Right atrium auricular region (tissue), 2 donors: ENCODE measurements at places on chromosomes 1 and 21.
A peak's percentile ranks its signal among the peaks of the same experiment; 100 is the strongest.

- no peak for DNase-seq
These were observed 11.7 kb downstream of the LAMC2 start for GRCh38 chr1:183197762-183198161.

GRCh38 chr1:30721812-30722537, 1.4 kb downstream of the MATN1 start:
- no peak for DNase-seq

GRCh38 chr1:65372557-65372956, 47.9 kb upstream of the LEPR start:
- no peak for DNase-seq

- DNase-seq = no peak
These were observed 30.2 kb downstream of the LPAR3 start for GRCh38 chr1:84862810-84863251.

GRCh38 chr21:28871388-28872010, 121.2 kb downstream of the LTN1 start:
- DNase-seq = no peak

DNA sequence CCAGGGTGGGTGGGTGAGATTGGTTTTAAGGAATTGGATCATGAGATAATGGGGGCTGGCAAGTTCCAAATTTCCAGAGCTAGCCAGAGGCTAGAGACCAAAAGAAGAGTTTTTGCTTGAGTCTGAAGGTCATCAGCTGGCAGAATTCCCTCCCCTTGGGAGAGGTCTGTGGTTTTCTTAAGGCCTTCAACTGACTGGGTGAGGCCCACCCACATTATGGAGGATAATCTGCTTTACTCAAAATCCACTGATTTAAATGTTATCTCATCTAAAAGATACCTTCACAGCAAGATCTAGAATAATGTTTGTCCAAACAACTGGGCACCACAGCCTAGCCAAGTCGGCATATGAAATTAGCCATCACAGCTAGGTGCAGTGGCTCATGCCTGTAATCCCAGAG, 156.4 kb downstream of the URB2 start:
- DNase-seq = no peak

DNA sequence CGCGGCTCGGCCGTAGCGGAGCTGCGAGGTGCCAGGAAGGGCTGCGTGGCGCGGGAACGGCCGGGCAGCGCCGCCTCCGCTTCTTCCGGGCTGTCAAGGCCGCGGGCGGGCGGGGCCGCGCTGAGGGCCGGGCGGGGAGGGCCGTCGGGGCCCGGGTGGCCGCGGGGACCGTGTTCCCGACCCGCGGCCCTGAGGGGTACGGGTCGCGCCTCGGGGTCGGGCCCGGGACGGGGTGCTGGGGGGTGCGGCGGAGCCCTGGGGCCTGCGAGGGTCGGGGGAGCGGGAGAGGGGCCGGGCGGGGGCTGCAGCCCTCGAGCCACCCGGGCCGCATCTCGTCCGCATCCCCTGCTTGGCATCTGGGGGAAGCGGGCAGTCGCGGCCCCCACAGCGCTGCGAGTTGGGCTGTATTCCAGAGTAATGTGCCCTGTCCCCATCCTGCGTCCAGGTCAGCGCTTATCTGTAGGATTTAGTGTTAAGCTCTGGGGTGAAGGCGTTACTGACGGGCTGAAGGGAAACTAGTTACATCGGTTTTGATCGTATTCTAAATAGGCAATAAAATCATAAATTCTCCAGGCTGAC, 379 bp downstream of the RER1 start:
- no peak for DNase-seq

DNA sequence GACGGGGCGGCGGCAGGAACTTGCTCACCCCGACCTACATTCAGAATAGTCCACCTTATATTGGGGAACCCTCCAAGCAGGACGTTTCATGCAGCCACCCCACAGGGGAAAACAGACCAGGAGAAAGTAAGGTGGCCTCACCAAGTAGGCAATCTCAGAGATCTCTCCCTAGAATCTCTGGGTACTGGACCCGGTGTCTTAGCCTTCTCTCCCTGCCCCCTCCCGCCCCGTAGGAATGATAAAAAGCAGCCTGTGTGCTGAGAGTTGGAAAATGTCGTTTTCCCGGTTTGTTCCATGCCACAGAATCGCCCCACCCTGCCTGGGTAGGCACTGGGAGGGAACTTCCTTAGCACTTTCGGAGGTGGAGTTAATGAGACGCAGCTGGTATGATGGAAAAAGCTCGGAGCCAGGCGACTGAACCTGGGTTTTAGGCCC, 789 bp upstream of the PTPN14 start:
- peak; percentile 75 for DNase-seq

DNA sequence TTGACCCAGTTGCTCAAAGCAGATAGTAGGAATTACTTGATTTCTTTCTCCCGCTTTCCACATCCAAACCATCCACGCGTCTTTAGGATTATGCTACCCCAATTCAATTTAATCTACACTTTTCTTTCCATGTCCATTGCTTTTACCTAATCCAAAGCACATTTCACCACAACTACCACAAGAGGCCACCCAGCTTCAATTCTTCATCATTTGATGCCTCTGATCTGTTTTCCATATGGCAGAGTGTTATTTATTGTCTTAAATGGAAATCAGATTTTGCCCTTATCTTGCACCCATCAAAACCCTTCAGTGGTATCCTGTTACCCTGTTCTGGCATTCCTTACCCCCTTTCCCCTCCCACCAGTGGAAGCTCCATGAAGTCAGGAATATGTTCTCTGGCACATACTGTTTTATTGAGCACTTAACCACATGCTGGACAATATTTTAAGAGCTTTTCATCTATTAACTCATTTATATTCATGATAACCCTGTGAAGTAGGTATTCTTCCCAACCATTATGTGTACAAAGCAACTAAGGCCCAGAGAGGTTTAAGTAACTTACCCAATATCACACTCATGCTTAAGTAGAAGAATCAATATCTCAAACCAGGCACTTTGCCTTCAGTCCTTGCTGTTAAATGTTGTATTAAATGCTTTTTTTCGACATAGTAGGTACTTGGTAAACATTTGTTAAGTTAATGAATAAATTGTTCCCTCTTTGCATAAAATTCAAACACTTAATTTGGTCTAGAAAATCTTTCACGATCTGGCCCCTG, 34.6 kb downstream of the CLIC4 start:
- DNase-seq = no peak

DNA sequence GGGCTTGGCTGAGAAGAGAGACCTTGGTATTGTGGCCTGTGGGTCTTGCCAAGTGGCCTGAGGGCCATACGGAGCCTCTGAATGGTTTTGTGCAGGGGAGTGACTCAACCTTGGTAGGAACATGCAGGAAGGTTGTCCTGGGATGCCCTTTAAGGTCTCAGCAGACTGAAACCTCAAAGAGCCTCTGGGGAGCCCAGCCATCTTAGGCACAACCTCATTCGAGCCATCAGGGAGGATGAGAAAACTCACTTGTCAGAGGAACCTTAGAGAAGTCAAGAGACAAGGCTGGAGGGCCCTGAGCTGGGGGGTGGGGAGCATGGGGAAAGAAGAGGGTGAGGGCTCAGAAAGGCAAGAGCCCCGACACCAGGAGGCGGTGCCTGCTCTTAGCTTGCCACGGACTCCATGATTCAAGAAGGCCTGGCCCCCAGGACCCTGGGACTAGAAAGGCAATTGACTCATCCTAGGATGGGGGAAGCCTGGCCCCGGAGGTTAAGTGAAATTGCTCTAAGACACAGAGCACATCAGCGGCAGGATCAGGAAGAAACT, 13.0 kb downstream of the IFI6 start:
- DNase-seq = no peak

- DNase-seq = no peak
These were observed 14.6 kb upstream of the UMODL1 start for GRCh38 chr21:42056468-42056867.

GRCh38 chr1:19949016-19949415, 25.6 kb upstream of the PLA2G2E start:
- no peak for DNase-seq

- DNase-seq = peak; percentile 70
These were observed 6.7 kb upstream of the WNT2B start for GRCh38 chr1:112501810-112502641.
